ENCODE measurements at places on chromosomes 12 and 14. TPM values are rescaled to one million over a fixed set of nuclear protein-coding genes. Genes with fewer than 3 reads are reported as not detected.
A peak's percentile ranks its signal among the peaks of the same experiment; 100 is the strongest.

- DNase-seq: no peak
Observed at GRCh38 chr14:58844544-58844943, 206.8 kb downstream of the DACT1 start.

DNA sequence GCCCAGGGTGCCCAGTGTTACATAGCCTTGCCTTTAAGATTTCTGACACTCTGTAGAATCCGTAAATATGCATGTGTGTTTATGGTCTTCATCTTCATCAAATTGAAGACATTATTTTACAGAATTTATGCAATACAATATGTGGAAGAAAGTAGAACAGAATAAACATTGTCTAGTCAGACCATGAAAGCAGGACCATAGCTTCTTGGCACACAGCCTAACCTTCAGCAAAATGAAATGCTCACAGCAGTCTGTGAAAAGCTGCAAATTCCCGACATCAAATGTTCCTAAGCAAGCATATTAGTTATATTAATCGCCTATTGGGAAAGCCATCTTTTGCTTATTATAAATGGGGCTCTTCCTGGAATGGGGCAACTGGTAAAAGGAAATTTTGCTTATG, 111.3 kb upstream of the GARIN2 start:
- no peak for DNase-seq

GRCh38 chr12:46271863-46272262, 3.0 kb upstream of the SLC38A1 start:
- DNase-seq: no peak

GRCh38 chr12:130571734-130572133, 144.4 kb downstream of the RIMBP2 start:
- DNase-seq: no peak

DNA sequence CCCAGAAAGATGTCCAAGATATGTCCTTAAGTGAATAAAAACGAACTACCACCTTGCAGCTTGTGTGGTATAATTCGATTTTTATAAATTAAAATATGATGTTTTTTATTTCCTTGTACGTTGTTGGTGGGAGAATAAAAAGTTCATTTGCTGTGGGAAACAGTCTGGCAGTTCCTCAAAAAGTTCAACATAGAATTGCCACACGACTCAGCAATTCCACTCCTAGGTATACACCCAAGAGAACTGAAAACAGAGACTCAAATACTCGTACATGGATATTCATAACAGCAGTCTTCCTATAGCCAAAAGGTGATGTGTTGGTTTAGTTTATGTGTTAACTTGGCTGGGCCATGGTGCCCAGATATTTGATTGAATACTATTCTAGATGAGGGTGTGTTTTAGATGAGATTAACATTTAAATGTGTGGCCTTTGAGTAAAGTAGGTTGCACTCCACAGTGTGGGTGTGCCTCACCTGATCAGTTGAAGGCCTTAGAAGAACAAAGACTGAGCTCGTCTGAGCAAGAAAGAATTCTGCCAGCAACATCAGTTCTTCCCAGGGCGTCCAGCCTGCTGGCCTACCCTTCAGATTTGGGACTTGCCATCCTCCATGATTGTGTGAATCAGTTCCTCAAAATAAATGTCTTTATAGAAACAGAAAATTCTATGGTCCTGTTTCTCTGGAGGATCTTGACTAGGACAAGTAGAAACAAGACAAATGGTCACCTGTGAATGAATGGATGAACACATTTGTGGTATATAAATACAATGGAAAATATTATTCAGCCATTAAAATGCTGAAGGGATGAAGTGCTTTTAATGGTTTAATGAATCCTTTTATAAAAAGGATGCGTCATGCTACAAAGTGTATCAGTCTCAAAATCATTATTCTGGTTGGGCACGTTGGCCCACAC, 5.1 kb upstream of the DENR start:
- no peak for DNase-seq

- DNase-seq: peak; percentile 53
Observed at GRCh38 chr12:65615118-65615517, 209.2 kb upstream of the HMGA2 start.

GRCh38 chr14:84074626-84075025, 1455.3 kb upstream of the FLRT2 start:
- DNase-seq: no peak

The CCDC197 gene
- not detected for total RNA-seq

The GLS2 gene
- 0.32 TPM for total RNA-seq

Measured in M059J (cell line).